ENCODE measurements at places on chromosomes 3 and 15. TPM values are rescaled to one million over a fixed set of nuclear protein-coding genes. Genes with fewer than 3 reads are reported as not detected.

Gene P3H2
- polyA plus RNA-seq = 84.1 TPM

Gene MRAS
- 30.8 TPM for polyA plus RNA-seq

DNA sequence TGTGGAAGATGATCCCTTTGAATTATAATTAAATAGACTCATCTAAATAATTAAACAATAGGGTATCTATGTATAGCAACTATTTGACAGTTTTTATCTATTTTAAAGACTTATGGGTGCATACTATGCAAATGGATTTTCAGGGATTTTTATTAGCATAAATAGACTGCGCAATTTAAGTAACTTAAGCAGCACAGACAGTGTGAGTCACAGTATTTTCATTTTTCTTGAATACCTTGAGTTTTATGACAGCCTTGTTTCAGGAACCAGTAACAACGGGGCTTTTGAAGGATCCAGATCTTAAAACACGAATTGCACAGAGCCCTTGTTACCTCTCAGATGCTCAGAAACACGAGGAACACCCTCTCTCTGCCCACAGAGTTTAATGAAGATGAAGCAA is 175.5 kb upstream of the CD96 start:
- DNase-seq = no peak

DNA sequence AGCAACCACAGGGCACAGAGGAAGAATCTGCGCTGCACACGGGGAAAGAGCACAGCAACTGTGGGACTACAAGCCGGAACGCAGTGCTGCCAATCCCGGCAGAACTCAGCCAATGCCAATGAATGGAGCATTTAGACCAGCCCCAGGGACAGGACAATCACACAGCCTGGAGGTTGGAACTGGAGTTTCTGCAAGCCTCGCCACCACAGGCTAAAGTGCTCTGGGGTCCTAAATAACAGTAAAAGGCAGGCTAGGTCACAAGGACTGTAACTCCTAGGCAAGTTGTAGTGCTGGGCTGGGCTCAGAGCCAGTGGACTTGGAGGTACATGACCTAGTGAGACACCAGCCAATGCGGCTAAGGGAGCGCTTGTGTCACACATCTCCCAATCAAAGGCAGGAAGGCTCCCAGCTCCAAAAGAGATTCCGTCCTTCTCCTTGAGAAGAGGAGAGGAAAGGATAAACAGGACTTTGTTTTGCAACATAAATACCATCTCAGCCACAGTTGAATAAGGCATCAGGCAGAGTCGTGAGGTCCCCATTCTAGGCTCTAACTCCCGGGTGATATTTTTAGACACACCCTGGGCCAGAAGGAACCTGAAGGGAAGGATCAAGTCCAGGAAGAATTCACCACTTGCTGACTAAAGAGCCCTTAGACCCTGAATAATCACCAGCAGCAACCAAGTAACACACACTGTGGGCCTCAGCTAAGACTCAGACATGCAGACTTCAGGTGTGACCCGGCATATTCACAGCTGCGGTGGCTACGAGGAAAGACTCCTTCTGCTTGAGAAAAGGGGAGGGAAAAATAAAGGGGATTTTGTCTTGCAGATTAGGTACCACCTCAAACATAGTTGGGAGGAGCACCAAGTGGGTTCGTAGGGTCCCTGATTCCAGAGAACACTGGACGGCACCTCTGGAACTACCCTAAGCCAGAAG is 85.5 kb upstream of the XXYLT1 start:
- DNase-seq = no peak

GRCh38 chr3:142907996-142908395 is 19.1 kb upstream of the PCOLCE2 start:
- DNase-seq = no peak

Data from renal pelvis (tissue), 12 donors.